ENCODE measurements at places on chromosomes 5 and 9. TPM values are rescaled to one million over a fixed set of nuclear protein-coding genes. Genes with fewer than 3 reads are reported as not detected.

ALDOB gene
- not detected for total RNA-seq

FRMPD1 gene
- total RNA-seq = 0.49 TPM

CCT5 gene
- total RNA-seq = 172 TPM

DOLK gene
- total RNA-seq = 7.1 TPM

SLC36A2 gene
- not detected for total RNA-seq

FAT2 gene
- 1.7 TPM for total RNA-seq

GRXCR2 gene
- not detected for total RNA-seq
